ENCODE measurements at places on chromosomes 7 and 10. TPM values are rescaled to one million over a fixed set of nuclear protein-coding genes. Genes with fewer than 3 reads are reported as not detected.

Gene MRC1
- 9.5 TPM for polyA plus RNA-seq

Gene NPVF
- polyA plus RNA-seq = not detected

Gene EBLN1
- not detected for polyA plus RNA-seq

DNA sequence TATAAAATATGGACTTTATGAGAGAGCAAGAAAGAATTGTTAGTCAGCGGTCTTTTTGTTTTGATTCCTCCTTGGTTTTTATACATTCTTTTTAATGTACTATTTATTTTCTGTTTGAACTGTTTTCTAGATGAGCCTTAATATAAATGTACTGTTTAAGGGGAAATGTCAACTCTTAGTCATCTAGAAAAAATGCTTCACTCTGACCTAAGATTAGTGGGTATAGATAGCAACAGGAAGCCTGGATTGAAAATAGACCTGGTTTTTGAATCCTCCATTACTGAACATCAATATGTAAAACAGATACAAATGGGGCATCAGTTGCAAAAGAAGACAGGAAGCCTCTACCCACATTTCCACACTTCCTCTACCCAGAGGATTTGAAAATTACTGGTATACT lies 87.8 kb downstream of the CHRM2 start:
- peak; percentile 3 for DNase-seq

DNA sequence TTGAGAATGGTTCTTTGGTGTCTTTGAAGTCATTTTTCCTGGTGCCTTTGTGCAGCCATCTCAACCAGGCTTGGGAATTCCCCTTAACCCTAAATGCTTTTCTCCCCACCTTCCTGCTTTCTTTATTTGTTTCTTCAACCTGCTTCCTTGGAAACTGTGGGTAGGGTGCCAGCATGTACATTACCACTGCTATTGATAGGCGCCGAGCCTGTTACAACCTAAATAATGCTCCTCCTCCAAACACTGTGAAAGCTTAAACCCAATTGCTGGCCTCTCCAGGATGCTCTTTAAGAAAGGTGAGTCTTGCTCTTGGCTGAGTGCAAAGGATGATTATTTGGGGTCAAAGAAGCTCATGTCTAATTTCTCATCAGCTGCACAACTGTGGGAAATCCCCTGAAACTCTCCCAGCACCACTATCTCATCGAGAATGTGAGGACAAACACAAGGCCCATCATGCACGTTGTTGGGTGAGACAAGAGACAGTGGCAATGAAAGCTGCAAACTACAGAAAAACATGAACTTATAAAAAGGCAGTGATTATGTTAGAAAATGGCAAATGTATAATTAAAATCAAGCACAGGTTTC lies 285.5 kb upstream of the IGFBP3 start:
- DNase-seq = no peak

DNA sequence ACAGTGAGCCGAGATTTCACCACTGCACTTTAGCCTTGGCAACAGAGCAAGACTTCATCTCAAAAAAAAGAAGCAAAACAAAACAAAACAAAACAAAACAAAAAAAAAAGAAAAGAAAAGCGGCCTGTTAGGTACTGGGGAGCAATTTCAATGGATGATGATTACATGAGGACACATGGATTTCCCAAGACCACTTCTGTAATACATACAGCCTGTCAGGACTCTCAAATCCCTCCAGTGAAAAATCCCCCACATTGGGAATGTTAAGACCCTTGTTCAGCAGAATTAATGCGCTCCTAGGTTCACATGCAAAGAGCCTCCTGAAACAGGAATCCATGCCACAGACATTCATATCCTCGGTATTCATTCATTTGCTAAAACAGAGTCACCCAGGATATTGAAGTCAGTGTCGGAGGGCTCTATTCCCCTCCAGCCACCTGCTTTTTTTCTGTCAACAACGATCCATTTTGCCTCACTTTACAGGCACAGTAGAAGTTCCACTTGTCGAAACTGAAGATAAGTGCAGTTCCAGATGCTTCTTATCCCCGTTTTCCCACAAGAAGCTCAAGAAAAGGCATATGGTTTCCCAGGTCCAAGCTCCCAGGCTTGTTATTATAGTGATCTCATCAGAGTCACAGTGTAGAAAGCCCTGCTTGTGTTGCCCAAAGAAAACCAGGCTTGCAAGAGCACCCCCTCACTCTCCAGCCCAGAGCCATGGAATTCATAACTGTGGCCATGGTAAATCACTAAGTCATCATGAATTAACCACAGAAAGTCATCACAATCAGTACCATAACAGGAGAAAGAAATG lies 20.2 kb downstream of the SLC16A12 start:
- DNase-seq = no peak

GRCh38 chr10:78973901-78974616 lies 94.7 kb upstream of the ZMIZ1 start:
- DNase-seq = peak; percentile 83

DNA sequence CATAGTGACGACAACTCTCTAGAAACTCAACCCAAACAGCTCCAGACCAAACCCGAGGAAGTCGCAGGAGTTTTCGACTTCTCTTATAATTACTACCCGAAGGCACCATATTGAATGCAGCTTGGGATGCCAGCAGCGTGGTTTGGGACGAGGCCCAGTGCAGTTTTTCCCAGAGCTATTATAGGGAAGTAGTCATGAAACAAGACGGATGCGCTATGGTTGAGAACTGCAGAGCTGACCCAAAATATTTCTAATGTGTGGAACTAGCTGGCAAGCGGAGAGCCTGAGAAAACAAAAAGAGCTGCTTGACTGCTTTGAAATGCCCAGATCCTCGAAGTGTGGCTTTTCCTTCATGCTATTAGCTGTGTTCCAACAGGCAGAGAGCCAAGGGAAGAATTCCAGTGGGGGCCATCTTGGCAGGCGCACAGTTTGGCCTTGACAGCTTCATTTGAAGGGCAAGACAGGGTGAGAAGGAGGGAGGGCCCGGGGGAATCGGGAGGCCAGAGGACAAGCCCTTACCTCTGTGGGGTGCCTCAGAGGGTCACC lies 122.7 kb downstream of the CUL2 start:
- DNase-seq = no peak
